Calu3 (cell line): ENCODE measurements at places on chromosomes 2 and 18. TPM values are rescaled to one million over a fixed set of nuclear protein-coding genes. Genes with fewer than 3 reads are reported as not detected.
A peak's percentile ranks its signal among the peaks of the same experiment; 100 is the strongest.

DNA sequence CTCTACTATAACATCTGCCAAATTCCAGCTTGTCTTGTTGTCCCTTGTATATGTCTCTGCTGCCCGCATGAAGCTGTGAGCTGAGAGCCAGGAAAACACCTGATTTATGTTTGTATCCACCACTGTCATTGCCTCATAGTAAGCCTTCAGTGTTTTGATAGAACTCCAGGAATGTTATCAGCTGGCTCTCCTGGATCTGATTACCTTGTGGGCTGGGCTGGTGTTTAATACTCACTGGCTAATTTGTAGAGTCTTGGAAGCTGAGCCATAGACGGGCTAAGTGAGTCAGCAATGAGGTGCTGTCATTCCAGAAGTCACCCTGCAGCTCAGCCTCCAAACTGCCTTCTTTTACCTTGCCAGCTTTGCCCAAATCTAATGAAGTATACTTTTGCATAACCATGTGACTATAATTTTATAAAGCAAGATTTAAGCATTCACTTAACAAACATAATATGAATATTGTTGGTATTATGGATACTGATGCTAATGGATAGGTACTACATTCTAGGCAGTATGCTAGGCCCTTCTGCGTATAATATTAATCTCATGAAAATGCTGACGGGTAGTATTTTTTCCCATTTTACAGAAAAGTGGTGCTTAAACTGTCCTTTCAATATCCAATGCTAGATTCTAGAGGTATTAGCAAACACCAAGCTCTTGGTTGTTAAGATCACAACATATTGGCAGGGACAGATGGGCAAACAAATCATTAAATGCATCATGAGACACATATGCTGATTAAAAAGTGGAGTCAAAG, 62.7 kb upstream of the GATA6 start:
- peak; percentile 38 for DNase-seq

DNA sequence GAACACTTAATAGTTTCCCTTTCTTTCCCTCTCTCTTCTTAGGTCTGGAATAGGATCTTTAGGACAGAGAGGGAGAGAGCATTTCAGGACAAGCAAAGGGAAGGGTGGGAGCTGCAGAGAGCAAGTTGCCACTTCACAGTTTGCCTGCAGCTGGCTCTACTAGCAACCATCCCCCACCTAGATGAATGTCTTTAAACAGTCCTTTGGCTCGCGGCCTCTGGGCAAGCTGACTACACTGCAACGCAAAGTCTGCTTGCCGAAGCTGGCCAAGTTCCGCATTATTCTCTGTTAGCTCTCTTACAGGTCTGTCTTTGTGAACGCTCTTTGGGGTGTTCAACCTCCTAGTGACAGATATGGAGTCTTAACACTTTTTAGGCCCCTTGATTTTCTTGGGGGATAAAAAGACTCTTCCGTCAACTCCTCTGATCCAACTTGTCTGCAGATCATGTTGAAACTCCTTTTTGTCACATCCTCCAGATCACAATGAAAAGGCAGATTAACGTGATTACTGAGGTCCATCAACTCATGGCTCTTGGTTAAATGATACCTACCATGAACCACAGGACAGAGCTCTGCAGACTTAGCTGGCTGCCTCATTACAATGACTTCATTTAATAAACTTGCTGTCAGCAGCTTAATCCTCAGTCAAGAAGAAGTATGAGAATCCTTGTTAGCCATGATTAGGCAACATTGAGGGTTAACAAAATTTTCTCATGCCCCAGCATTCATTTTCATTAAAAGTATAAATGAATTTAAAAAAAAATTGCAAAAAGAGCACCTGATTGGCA, 74.6 kb downstream of the SLC4A3 start:
- no peak for DNase-seq

DNA sequence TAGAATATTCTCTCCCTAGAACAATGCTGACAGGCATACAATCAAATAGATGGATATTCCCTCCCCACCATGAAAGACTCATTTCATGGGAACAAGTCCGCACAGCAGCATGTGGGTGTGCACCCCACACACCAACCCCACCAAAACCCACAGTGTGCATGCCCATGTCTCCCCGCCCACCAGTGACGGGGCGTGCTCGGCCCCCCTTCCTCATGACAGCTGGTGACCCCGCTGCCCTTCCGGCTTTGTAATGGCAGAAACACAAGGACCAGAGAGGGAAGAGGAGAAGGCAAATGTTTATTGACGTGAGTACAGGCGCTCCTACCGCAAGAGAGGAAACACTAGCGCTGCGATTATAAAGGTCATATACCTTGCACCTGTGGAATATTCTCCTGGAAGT, 30.8 kb upstream of the ODC1 start:
- no peak for DNase-seq

DNA sequence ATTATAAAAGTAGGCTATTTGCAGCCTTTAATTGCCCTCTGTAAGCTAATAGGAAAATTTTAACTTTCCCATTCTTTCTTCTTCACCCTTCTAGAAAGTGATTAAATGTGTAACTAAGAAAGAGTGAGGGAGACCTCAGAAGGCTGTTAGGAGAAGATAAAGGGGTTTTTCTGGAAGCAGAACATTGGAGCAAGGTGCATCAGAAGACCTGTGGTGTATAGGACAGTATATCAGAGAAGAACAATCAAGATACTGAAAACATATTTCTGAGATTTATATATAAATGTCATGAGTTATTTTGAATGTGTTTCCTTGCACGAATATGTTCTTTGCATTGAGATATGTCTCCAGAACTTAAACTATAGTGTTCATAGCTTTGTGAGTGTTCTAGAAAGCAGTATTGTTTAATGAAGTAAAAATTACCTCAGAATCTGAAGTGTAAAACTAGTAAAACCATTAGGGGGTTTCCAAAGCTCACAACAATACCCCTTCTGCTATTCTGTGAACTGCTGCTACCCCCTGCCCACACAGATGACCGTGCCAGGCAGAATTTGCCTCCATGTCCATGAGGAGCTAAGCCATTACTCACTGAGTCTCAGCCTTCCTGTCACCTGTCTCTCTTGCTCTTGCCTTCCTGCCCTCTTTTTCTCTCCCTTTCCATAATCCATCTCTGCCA, 537.9 kb downstream of the EPHA4 start:
- DNase-seq, result no peak

DNA sequence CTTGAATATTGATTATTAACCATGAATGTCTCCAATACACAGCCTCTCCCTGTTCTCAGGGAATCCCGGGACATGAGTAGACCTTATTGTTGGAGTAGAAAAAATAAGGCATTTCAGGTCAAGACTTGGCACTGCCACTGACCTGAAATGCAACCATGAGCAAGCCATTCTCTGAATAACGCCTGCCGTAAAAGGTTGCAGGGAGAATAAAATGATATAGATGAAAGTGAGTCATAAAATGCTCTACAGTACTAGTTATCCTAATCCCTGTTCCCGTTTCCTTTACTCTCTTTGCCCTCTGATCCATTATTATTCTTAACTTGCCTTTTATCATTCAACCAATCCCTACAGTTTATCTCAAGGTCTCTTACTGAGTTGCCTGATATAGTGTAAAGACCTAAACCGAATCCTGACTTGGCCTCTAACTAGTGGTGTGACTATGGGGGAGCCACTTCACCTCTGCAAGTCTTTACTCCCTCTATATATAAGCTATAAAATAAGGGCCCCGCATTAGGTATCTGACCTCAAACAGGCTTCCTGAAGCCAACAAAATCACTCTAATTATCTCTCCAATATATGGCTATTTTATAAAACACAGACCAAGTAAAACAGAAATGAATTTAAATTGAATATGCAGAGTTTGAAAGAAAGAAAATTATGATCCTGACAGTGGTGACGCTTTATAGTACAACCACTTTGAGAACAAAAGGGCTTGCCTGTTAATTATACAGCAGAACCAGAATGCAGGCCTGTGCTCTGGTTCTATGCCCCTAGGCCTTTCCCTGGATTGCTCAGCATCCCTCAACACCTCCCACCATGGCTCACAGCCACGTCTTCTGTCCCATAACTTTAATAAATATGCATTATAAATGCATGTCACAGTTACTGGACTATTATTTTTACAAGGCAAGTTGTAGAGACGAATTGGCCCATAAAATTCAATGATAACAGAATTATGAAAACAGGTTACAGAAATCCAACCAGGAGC, 183.1 kb downstream of the STK39 start:
- no peak for DNase-seq

- no peak for DNase-seq
Observed at GRCh38 chr2:37583867-37584266, 87.6 kb downstream of the CDC42EP3 start.

The MYOM1 gene
- total RNA-seq, result 16.5 and 20.4 TPM in 2 replicates

The ACKR3 gene
- 8.8 and 9.5 TPM in 2 replicates for total RNA-seq
